ENCODE measurements at places on chromosomes 13 and 19. TPM values are rescaled to one million over a fixed set of nuclear protein-coding genes. Genes with fewer than 3 reads are reported as not detected.

Gene NLRP7
- total RNA-seq: not detected

Gene MEF2B
- 1.7 TPM for total RNA-seq

Gene PTGIR
- 0.27 TPM for total RNA-seq

Gene ZNF296
- 6.3 TPM for total RNA-seq

Gene LRRC4B
- 28.5 TPM for total RNA-seq

Gene CLPTM1
- 102 TPM for total RNA-seq

Gene LGI4
- total RNA-seq: 14.4 TPM

Gene ZNF222
- 12.2 TPM for total RNA-seq

Gene CA11
- total RNA-seq: 7.8 TPM

Gene C1QTNF9B
- not detected for total RNA-seq

Gene MEDAG
- 0.51 TPM for total RNA-seq

Gene TMPRSS9
- 0.29 TPM for total RNA-seq

Gene SLAIN1
- 120 TPM for total RNA-seq

Gene MIR17HG
- 14.5 TPM for total RNA-seq

Gene ZFP36
- 3.1 TPM for total RNA-seq

Gene CAPN12
- total RNA-seq: 4.8 TPM

Gene KLK8
- not detected for total RNA-seq

Gene ZNF582
- 7.5 TPM for total RNA-seq

Gene MISP
- total RNA-seq: 1.1 TPM

Gene TNNT1
- total RNA-seq: 19.3 TPM

Gene P2RY11
- total RNA-seq: 21.6 TPM

Gene MEIOSIN
- not detected for total RNA-seq

Gene CCDC194
- total RNA-seq: not detected

Gene ACER1
- not detected for total RNA-seq

Gene SHFL
- total RNA-seq: 0.20 TPM

Gene CYSLTR2
- total RNA-seq: 4.9 TPM

Gene IGSF23
- total RNA-seq: not detected

Gene CEACAM20
- total RNA-seq: not detected

Gene KLF5
- total RNA-seq: 0.34 TPM

Gene NCR1
- not detected for total RNA-seq

Gene ZNF723
- total RNA-seq: not detected

Gene NMRK2
- total RNA-seq: 4.0 TPM

Gene BEST2
- total RNA-seq: not detected

All from glutamatergic neuron (in vitro differentiated cells).